ENCODE measurements at places on chromosomes 7 and 10.

DNA sequence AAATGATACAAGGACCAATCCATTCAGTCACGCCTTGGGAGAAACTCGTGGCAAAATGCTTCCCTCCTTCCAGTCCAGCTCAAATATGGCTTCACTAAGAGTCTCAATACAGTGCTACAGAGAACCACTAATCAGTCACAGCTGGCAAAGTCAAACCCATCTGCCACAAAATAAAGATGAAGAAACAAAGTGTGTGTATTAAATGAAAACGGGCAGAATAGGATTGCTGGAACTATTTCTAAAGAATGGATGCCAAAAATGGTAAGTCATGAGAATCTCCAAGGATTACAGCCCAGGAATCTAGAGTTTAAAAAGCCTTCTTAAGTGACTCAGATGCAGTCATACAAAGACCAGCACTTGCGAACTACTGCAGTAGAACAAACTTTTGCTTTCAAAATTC, 61.9 kb downstream of the CACUL1 start:
- peak; percentile 95 for DNase-seq

DNA sequence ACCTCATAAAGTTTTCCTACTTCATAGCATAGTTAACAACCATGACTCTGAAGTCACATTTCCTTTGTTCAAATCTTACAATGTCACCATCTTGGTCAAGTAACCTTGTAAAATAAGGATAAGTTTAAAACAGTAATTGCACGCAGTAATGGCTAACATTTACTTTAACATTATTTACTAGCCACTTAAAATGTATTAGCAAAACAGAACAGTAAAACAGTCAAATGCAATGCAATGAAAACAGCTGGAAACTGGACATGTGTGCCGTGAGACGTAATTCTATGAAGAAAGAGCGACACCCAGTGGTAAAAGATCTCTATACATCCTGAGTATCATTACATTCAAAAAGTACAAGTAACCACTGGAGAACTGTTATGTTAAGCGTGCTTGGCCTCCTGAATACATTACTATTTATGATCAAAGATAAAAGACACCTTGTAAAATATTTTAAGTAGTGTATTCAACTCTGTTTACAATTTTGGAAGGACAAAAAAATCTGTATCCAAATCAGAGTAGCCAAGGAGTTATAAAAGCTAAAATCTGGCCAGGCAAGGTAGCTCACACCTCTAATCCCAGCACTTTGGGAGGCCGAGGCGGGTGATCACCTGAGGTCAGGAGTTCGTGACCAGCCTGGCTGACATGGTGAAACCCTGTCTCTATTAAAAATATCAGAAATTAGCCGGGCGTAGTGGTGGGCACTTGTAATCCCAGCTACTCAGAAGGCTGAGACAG, 27.2 kb downstream of the ATE1 start:
- DNase-seq, result peak; percentile 83

DNA sequence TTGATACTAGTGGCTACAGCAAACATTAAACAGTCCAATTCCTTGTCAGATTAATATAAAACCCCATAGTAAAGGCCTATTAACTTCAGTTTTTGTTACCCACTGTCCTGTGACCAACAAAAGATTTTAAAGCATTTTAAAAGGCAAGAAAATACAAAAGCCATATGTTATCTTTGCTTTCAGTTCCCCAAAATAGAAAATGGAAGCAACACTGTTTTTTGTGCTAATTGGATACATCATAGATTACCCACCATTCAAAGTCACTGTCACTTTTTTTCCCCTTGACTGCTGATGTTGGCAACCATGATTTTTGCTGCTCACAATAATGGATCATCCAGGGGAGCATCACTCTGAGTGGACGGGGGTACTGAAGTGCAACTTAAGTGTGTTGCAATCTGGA, 52.4 kb upstream of the TMEM140 start:
- no peak for DNase-seq

GRCh38 chr7:101410743-101411507, 48.2 kb downstream of the COL26A1 start:
- DNase-seq, result peak; percentile 63

- no peak for DNase-seq
Observed at GRCh38 chr10:65273115-65273514, 1652.7 kb upstream of the LRRTM3 start.

DNA sequence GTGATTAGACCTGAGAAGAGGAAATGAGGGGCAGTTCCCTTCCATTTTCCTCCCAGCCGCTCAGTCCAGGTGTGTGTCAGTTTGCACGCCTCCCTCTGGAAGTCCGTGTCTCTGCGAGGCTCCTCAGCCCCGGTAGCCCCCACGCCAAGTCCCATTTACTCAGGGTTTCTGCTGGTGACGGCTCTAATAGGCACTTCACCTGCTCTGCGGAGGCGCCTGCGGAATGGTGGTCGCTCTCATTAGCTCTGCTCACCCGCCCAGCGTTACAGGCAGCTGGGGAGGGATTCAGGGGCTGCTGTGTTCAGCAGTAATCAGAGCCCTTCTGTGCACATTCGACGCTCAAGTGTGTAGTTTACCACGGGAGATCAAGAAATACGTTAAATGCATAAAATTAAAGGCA, 179.9 kb downstream of the MGMT start:
- DNase-seq, result no peak

- DNase-seq, result peak; percentile 99
Observed at GRCh38 chr10:122307669-122308416, 36.7 kb downstream of the BTBD16 start.

DNA sequence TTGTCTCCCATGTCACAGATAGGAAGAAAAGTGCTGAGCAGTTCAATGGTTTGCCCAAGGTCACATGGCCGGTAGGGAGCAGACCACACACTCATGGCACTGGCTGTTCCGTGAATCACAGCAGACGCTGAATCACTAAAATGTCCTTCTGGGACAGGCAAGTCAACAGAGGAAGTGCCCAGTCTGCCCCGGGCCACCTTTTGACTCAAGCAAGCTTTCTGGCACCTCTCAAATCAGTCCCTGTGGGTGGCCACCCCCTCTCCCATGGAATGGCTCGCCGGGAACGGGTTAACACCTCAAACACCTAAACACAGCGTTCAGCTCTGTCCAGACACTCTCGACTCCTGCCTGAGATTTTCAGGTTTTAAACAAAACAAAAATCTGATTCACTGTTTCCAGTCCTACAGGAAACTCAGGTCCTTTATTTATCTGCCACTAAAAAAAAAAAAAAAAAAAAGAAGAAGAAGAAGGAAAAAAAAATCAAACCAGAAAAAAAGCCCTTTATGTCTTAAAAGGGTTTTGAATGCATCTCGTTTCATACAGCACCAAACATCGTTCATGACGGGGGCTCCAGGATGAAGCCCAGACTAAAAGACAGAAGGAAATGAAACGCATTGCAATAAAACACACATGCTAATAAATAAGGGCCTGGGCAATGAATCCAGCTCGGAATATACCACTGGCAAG, 15.5 kb downstream of the CARD11 start:
- peak; percentile 48 for DNase-seq

Data from GM23248 (cell line).